ENCODE measurements at places on chromosomes 7 and 10. TPM values are rescaled to one million over a fixed set of nuclear protein-coding genes. Genes with fewer than 3 reads are reported as not detected.

FAM131B gene
- polyA plus RNA-seq: 3.2 TPM

DRGX gene
- 0.04 TPM for polyA plus RNA-seq

CPA1 gene
- 0.71 TPM for polyA plus RNA-seq

LIPJ gene
- not detected for polyA plus RNA-seq

NPC1L1 gene
- polyA plus RNA-seq: 0.25 TPM

DNAAF5 gene
- polyA plus RNA-seq: 20.9 TPM

FAM25C gene
- polyA plus RNA-seq: not detected

ACHE gene
- 4.3 TPM for polyA plus RNA-seq

UTF1 gene
- not detected for polyA plus RNA-seq

GPR26 gene
- polyA plus RNA-seq: not detected

CYP3A7 gene
- polyA plus RNA-seq: 0.06 TPM

ERVW-1 gene
- not detected for polyA plus RNA-seq

NXPH1 gene
- 0.14 TPM for polyA plus RNA-seq

CFAP70 gene
- polyA plus RNA-seq: 0.56 TPM

CCDC3 gene
- polyA plus RNA-seq: 30.6 TPM

PRRT4 gene
- 1.3 TPM for polyA plus RNA-seq

NKX2-3 gene
- polyA plus RNA-seq: not detected

DENND11 gene
- polyA plus RNA-seq: 7.4 TPM

TAS2R41 gene
- not detected for polyA plus RNA-seq

PON1 gene
- 0.13 TPM for polyA plus RNA-seq

TM9SF3 gene
- 55.2 TPM for polyA plus RNA-seq

SPDYE16 gene
- 0.23 TPM for polyA plus RNA-seq

ODAD2 gene
- polyA plus RNA-seq: 1.6 TPM

PLAU gene
- 10.0 TPM for polyA plus RNA-seq

UNCX gene
- polyA plus RNA-seq: not detected

LOXL4 gene
- polyA plus RNA-seq: 6.6 TPM

GRK5 gene
- 27.0 TPM for polyA plus RNA-seq

PRLHR gene
- 0.16 TPM for polyA plus RNA-seq

ZYX gene
- 386 TPM for polyA plus RNA-seq

AQP1 gene
- polyA plus RNA-seq: 394 TPM

PLEKHS1 gene
- 0.28 TPM for polyA plus RNA-seq

HEPACAM2 gene
- polyA plus RNA-seq: 0.04 TPM

GSTK1 gene
- 139 TPM for polyA plus RNA-seq

POU6F2 gene
- polyA plus RNA-seq: 2.1 TPM

ABCB8 gene
- 19.4 TPM for polyA plus RNA-seq

ITIH2 gene
- polyA plus RNA-seq: 0.20 TPM

C10orf62 gene
- not detected for polyA plus RNA-seq

STN1 gene
- polyA plus RNA-seq: 22.6 TPM

ACBD7 gene
- 0.15 TPM for polyA plus RNA-seq

NUTM2E gene
- 0.47 TPM for polyA plus RNA-seq

IGF2BP3 gene
- polyA plus RNA-seq: 0.27 TPM

PDK4 gene
- 183 TPM for polyA plus RNA-seq

RSPH10B gene
- polyA plus RNA-seq: 0.09 TPM

MYL10 gene
- polyA plus RNA-seq: 0.38 TPM

ANKRD30A gene
- polyA plus RNA-seq: not detected

ANAPC16 gene
- 157 TPM for polyA plus RNA-seq

Data from urinary bladder (tissue), 4 donors.